Activated CD4-positive, alpha-beta T cell treated with anti-CD3 and anti-CD28 coated beads, Interleukin-2, amount 10 ng/mL, durations not matched to agents 7 days and 5 days (primary cell): ENCODE measurements at places on chromosomes 1 and 21.
A peak's percentile ranks its signal among the peaks of the same experiment; 100 is the strongest.

GRCh38 chr1:33606272-33606671 is 133.8 kb downstream of the ZSCAN20 start:
- no peak for DNase-seq

GRCh38 chr1:174239541-174239940 is 80.2 kb downstream of the RABGAP1L start:
- no peak for DNase-seq

GRCh38 chr1:97377432-97378034 is 543.3 kb downstream of the DPYD start:
- no peak for DNase-seq

GRCh38 chr21:35222541-35222941 is 173.4 kb upstream of the RUNX1 start:
- peak; percentile 46 for DNase-seq

DNA sequence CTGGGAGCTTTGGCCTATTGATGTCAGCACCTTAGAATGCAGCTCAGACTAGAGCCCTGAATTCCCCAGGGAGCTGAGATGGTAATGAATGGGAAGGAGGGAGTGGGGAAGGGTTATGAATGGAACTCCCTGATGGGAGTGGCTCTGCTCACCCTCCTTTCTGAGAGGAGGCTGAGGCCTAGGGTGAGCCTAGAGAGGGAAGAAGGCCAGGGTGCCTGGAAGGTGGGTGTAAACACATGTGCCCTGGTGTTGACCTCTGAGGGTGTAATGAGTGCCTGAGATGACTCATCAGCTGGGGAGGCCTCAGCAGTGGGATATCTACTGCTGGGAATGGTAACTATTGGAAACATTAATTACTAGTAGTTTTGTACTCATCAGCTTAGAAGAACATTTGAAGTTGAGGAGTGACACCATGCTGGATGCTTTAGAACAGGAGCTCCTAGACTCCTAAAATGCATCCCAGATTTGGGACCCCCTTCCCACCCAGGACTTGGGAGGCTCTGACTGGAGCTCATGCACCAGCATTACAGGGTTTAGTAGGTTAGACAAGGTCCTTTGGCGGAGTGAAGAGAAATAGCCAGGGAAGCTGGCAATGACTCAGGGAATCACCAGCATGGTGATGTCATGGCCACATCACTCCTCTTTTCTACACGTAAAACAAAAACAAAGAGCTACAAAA is 16.0 kb upstream of the PIGV start:
- DNase-seq = no peak

- DNase-seq = no peak
These were observed 1571.3 kb upstream of the PRMT6 start for GRCh38 chr1:105485207-105485606.

DNA sequence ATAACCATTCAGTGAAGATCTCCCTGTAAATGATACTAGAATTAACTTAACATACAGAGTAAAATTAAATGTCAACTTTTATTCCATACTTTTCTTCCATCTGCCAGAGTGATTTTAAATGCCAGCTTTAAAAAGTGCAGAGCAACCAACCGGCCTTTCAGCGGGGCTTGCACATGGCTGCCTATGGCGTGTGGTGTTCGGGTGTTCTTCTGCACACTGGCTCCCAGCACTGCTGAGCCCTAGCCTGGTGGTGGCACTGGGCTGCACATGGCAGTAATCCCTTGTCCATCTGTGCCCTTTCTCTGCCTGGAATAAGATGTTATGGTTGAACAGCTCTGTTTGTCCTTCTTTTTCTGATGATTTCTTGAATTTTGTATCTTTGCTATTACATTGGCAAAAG is 156.3 kb downstream of the SNX7 start:
- no peak for DNase-seq

DNA sequence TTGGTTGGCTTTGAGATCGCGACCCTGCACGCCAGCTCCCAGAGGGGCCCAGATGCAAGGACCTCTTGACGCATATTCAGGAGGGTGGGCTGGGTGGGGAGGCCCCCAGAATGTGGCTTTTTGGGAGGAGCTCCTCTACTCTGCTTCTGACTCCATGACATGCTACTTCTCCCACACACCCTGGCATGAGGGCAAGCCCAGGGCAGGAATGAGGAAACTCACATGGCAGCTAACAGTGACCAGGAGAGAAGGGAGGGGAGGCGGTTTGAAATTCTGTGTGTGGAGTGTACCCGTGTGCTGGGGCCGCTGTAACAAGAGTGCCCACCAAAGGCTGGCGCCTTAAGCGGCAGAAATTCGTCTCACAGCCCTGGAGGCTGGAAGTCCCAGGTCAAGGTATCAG is 61.3 kb upstream of the GPR153 start:
- DNase-seq = no peak

DNA sequence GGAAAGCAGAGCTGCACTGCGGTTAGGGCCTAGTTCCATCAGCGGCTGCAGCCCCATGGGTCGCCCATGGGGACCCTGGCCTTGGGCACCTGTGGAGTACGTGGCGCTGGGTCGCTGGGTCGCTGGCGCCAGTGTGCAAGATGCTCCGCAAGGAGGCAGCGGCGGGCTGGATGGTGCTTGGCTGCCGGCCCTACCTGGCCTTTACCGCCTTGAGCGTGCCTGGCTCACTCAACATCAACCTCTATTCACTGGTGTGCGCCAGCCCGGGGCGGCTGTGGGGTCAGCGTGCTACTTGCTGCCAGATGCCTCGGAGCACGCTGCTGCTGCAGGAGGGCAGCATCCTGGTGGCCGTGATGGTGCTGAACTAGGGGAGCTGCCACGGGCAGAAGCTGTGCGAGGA is 85.1 kb upstream of the RHOU start:
- no peak for DNase-seq

DNA sequence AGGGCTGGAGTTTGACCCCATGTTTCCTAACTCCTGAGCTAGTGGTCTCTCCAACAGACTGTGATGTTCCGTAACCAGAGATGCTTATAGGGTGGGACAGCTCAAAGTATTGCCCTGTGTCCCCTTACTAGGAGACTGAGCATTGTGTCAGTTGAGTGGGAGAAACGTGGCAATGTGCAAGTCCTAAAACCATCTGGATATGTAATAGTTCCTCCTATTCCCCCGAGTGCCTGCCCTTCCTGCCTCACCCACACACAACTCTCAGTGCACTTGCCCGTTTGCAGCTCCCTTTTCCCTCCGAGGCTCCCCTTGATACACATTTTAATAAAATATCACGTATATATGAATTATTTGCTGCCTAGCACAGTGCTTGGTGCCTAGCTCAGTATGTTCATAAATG is 3.4 kb downstream of the PIGV start:
- no peak for DNase-seq

GRCh38 chr1:199809311-199809710 is 218.2 kb upstream of the NR5A2 start:
- DNase-seq = no peak

DNA sequence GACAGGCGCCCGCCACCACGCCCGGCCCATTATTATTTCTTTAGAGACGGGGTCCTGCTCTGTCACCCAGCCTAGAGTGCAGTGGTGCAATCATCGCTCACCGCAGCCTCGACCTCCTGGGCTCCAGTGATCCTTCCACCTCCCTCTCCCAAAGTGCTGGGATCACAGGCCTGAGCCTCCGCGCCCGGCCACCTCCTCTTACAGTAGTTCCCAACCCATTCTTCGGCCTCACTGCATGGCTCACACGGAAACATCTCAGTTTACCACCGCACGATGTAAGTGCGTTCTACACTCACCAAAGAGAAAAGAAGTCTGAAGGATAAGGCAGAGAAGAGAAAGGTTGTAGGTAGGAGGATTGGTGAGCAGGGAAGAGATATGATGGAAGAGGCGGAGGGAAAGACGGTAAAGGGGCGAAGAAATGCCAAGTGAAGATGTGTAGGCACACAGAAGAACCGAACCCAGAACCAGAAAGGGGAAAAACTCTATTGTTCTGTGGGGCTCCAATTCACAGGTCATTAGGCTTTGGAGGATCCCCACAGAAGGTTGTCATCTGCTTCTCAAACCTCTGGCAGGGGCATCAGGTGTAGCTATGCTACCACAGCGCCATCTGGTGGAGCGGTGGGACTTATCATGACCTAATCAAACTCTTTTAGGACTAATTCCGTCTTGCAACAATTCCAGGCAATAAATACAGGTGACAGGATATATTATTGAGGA is 504.2 kb downstream of the SMYD3 start:
- peak; percentile 86 for DNase-seq
